ENCODE measurements at places on chromosomes 16 and 17.

- no peak for DNase-seq
Observed at GRCh38 chr16:9844361-9844760, 337.9 kb downstream of the GRIN2A start.

- DNase-seq = no peak
Observed at GRCh38 chr16:21719283-21719682, 55.5 kb downstream of the OTOA start.

- DNase-seq = peak; percentile 20
Observed at GRCh38 chr16:4172070-4172469, 55.8 kb upstream of the ADCY9 start.

GRCh38 chr17:9050801-9051401 is 29.6 kb downstream of the NTN1 start:
- peak; percentile 90 for DNase-seq

DNA sequence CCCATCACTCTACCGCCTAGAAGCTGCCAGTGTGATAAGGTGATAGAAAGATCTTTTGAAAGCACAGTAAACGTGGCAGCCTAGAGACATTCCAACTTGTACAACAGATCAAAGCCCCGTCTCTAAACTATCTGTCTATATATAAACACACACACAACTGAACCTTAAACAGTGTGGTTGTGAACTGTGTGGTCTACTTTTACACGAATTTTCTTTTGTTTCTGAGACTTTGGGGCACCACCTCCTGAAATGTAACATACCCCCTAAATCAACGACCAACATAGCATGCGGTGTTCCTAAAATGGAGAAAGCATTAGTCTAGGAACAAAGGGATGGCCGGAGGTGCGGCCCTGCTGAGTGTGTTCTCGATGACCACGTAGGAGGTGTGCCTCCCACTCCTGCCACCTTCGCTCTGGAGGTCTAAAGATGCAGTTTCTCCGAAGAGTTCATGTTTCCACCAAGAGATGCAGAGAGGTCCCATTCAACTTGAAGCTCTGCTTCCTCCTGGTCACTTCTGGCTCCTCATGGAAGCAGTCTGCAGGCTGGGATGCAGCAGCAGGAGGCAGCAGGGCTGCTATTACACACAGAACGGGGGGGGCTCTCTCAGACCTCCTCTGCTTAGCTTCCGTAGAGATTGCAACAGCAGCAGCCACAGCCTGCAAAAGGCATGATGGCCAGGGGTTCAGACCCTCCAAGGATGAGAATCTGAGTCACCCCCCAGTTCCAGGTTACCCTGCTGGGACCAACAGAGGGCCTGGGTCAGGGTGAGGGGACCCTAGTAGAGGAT is 22.6 kb upstream of the USP10 start:
- DNase-seq = no peak

GRCh38 chr16:1043881-1044451 is 28.6 kb upstream of the SSTR5 start:
- DNase-seq = no peak

Measured in astrocyte of the hippocampus (primary cell).